Fibroblast of mammary gland (primary cell): ENCODE measurements at places on chromosomes 3 and 15.

DNA sequence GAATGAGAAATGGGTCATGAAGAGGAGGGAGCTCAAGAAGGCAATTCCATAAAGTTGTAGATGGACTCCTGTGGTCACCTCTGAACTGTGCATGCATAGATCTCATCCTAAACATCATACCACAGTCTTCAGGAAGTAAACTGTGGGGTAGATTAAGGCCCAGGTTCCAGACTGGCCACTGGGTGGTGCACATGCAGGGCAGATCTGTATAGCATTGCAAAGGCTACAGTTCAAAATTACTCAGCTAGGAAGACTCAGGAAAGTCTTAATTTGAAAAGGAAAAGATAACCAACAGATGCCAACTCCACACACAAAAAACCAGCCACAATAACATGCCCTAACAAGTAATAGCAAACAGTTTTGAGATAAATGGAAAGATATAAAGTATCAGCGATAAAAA, 20.3 kb downstream of the KY start:
- peak; percentile 48 for DNase-seq

GRCh38 chr3:134810052-134810435, 15.0 kb downstream of the EPHB1 start:
- no peak for DNase-seq

GRCh38 chr15:80957556-80957955, 32.1 kb downstream of the MESD start:
- no peak for DNase-seq

GRCh38 chr3:105542282-105543019, 175.7 kb downstream of the ALCAM start:
- no peak for DNase-seq

- DNase-seq, result no peak
These were observed 355.3 kb downstream of the TBC1D5 start for GRCh38 chr3:17387108-17387507.

DNA sequence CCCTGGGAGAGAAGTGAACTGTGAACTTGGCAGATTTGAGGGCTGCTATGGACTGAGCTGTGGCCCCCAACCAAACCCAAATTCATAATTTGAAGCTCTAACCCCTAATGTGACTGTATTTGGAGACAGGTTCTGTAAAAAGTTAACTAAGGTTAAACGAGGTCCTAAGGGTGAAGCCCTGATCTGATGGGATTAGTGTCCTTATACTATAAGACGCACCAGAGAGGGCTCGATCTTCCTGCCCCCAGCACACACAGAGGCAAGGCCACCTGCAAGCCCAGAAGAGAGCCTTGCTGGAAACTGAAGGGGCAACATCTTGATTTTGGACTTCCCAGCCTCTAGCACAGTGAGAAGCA, 34.0 kb downstream of the TKT start:
- no peak for DNase-seq

DNA sequence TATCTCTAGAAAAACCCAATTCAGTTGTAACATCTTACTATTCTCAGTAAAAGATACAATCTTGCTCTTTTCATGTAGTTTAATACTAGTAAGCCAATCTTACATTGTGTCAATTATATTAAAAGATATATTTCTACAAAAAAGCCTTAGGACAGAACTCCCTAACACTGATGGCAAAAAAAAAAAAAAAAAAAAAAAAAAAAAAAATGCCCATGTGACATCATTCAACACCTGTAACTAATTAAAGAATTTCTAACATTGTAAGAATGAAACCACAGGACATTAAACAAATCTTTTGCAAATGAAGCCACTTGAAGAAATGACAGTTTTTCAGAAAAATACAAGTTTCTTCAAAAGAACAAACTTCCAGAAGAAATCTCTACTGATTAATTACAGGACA, 119.8 kb downstream of the SUCLG2 start:
- DNase-seq, result peak; percentile 28
